ENCODE measurements at places on chromosomes 2 and 18. TPM values are rescaled to one million over a fixed set of nuclear protein-coding genes. Genes with fewer than 3 reads are reported as not detected.

DNA sequence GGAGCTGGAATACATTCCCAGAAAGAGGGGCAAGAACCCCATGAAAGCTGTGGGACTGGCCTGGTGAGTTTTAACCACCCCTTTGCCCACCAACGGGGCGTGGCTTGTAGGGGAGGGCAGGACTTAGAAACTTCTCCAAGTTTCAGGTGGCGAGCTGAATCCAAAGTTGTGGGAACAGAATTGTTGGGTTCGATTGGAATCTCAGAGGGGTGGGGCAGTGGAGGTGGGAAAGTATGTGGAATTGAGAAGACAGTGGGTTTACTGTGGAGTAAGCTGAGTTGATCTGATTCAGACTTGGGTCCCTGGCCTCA lies 1.1 kb downstream of the PNKD start:
- DNase-seq: no peak

DNA sequence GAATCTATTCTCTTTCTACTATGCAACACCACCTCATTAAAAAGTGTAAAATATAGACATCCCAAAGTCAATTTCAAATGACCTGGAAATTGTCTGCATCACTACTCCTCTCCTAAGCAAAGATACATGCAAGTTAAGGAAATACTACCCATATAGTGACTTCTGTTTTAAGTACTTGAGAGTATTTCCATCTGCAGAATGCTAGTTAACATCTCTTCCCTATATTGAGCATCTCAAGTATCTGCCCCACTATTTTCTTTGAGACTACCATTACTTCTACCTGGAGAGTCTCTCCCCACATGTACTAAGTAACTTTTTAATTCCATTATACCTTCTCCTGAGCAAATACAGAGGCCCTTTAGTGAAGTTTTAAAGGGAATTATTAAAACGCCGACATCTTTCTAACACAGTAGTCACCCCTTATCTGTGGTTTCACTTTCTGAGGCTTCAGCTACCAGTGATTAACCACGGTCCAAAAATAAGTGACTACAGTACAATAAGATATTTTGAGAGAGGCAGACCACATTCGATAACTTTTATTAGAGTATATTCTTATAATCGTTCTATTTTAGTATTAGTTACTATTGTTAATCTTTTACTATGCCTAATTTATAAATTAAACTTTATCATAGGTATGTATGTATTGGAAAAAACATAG lies 21.8 kb downstream of the CWC22 start:
- DNase-seq: no peak

GRCh38 chr2:43224571-43225092 lies 1.8 kb downstream of the ZFP36L2 start:
- DNase-seq: no peak

- DNase-seq: no peak
Measured at GRCh38 chr2:211416373-211416772, 860.0 kb downstream of the CPS1 start.

DNA sequence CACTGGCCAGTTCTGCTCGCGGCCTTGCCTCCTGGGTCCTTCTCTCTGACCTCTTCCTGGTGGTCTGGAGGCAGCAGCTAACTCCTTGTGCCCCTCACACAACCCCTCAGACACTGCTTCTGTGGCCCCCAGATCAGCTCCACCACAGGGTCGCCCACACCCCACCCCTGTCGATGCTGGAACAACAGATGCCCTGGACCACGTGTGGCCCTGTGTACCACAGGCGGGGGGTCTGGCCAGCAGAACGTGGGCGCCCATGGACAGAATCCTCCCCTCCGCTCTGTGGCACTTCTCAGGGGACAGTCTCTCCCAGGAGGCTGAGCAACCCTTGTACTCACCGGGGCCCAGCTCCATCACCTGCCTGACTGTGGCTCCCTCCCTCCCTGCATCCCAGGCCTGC lies 245.6 kb downstream of the NDUFA10 start:
- DNase-seq: no peak

DNA sequence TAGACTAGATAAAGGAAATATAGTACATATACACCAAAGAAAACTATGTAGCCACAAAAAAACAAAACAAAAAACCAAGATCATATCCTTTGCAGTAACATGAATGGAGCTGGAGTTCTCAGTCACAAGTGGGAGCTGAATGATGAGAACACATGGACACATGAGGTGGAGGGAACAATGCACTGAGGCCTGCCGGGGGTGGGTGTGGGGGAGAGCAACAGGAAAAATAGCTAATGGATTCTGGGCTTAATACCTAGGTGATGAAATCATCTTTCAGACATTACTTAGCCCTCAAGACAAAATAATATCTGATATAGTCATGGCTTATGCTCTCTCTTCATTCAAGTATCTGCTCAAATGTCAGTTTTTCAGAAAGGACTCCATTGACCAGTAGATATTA lies 930.6 kb downstream of the LRP1B start:
- DNase-seq: no peak

Gene SCG2
- 0.47 TPM for total RNA-seq

GRCh38 chr18:5496305-5496704 lies 47.5 kb downstream of the EPB41L3 start:
- DNase-seq: no peak

GRCh38 chr2:104537116-104537515 lies 316.8 kb upstream of the POU3F3 start:
- no peak for DNase-seq

Measured in omental fat pad (tissue), 4 donors.